ENCODE measurements at places on chromosomes 11 and 22.
A peak's percentile ranks its signal among the peaks of the same experiment; 100 is the strongest.

- H3K27me3 ChIP-seq, result peaks cover 12% of the 10 kb centered on the region
- no peak for DNase-seq
- H3K27ac ChIP-seq, result no peak overlapping the region
- H3K4me3 ChIP-seq, result no peak overlapping the region
Observed at GRCh38 chr11:60563553-60564235, 48.5 kb downstream of the MS4A13 start.

GRCh38 chr11:76266286-76267100 is 60.2 kb upstream of the WNT11 start:
- H3K36me3 ChIP-seq, result no peaks in the 10 kb centered on the region
- no peak overlapping the region for H3K4me3 ChIP-seq
- no peak overlapping the region for H3K27ac ChIP-seq
- DNase-seq, result no peak

GRCh38 chr11:113562981-113563461 is 87.8 kb upstream of the DRD2 start:
- H3K4me3 ChIP-seq, result no peak overlapping the region
- peaks cover 10% of the 10 kb centered on the region for H3K27me3 ChIP-seq
- H3K36me3 ChIP-seq, result no peaks in the 10 kb centered on the region
- no peaks in the 10 kb centered on the region for H3K4me1 ChIP-seq
- DNase-seq, result no peak
- H3K27ac ChIP-seq, result no peak overlapping the region

DNA sequence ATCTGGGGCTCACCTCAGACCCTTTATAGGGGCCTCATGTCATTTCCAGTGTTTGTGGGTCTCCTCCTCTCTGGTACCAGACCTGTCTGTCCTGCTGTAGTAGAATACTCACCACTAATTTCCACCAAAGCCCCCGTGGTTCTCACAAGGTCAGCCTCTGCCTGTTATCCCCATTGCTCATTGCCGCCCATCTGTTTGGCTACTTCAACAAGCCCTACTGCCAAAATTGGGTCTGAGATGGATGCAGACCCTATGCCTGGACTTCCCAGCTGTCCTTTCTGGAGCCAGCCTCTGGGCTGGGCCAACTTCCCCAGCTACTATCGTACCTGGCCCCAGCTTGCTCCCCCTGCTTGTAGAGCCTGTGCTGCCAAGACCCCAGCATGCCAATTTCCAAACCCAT is 152.1 kb upstream of the ISX start:
- H3K27me3 ChIP-seq, result peaks cover 5% of the 10 kb centered on the region
- H3K27ac ChIP-seq, result no peak overlapping the region
- H3K4me3 ChIP-seq, result no peak overlapping the region
- no peaks in the 10 kb centered on the region for H3K36me3 ChIP-seq
- no peaks in the 10 kb centered on the region for H3K4me1 ChIP-seq

- no peak overlapping the region for H3K27ac ChIP-seq
- peaks cover 19% of the 10 kb centered on the region for H3K4me1 ChIP-seq
- no peak for DNase-seq
- H3K4me3 ChIP-seq, result no peak overlapping the region
- no peaks in the 10 kb centered on the region for H3K36me3 ChIP-seq
- no peaks in the 10 kb centered on the region for H3K27me3 ChIP-seq
Observed at GRCh38 chr11:46291441-46292150, 14.1 kb downstream of the CREB3L1 start.

GRCh38 chr11:61948505-61948904 is 1.6 kb upstream of the BEST1 start:
- no peaks in the 10 kb centered on the region for H3K36me3 ChIP-seq
- peaks cover 6% of the 10 kb centered on the region for H3K4me1 ChIP-seq
- no peak overlapping the region for H3K27ac ChIP-seq
- H3K4me3 ChIP-seq, result no peak overlapping the region

DNA sequence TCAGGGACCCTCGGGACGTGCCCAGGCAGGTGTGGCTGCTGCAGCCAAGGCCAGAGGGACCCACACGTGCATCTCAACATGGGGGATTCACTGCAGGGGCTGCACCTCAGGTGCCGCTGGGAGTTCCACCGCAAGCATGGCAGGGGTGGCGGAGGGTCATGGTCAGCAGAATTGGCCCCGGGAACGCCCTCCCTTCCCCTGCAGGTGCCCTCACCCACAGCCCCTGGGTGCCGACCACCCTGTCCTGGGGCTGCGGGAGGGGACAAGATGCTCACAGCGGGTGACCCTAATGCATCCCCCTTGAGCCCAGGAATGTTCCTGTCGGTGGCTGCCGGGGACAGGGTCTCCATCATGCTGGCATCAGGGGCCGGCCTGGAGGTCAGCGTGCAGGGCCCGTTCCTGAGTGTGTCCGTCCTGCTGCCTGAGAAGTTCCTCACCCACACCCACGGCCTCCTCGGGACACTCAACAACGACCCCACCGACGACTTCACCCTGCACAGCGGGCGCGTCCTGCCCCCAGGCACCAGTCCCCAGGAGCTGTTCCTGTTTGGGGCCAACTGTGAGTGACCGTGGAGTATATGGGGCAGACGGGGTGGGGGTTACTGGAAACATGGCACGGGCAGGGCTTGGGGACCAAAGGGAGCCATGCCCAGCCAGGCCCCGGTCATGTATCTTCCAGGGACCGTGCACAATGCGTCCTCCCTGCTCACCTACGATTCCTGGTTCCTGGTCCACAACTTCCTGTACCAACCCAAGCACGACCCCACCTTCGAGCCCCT is 5.8 kb downstream of the SUSD2 start:
- no peak overlapping the region for H3K27ac ChIP-seq
- no peaks in the 10 kb centered on the region for H3K27me3 ChIP-seq
- H3K4me3 ChIP-seq, result no peak overlapping the region
- no peaks in the 10 kb centered on the region for H3K36me3 ChIP-seq

DNA sequence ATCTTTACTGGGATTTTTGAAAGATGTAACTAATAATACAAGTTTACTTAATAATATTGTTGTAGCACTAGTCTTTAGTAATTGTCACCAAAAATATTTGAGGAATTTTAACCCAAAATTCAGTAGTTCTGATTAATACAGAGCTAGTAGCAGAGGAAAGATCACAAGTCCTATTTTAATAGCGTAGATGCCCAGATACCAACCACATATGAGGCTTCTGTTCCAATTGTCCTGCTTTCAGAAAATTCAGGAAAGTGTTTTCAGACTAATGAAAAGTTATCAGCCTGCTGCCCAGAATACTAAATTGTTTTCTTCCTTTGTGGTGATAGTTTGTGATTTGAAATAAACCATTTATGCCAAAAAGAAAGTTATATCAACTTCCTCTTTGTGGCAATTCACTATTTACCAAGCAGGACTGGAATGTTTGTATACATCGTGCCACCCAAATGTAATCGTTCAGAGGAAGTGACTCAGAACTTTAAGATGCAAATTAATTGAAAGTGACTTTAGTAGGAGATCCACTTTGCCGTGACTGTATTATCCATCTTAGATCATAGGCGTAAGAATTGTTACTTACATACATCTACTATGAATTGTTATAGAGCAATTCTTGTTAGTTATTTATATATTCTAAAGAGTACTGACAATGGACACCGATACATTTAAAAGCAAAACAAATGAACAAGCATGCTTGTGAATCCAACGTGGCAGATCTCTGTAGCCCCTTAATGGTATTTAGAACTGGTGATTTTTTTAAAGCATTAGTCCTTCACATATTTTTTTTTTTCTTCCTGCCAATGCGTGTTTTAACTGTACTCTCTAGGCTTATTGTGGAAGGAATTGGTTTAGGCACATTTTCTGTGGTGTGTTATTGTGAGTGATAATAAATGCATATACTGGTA is 231.0 kb downstream of the DDX10 start:
- H3K27ac ChIP-seq, result no peak overlapping the region
- H3K4me1 ChIP-seq, result no peaks in the 10 kb centered on the region
- H3K27me3 ChIP-seq, result no peaks in the 10 kb centered on the region
- no peaks in the 10 kb centered on the region for H3K36me3 ChIP-seq
- no peak overlapping the region for H3K4me3 ChIP-seq
- DNase-seq, result no peak

GRCh38 chr22:19422440-19423301 is 8.9 kb downstream of the HIRA start:
- H3K27me3 ChIP-seq, result no peaks in the 10 kb centered on the region
- peaks cover 6% of the 10 kb centered on the region for H3K36me3 ChIP-seq
- H3K4me3 ChIP-seq, result no peak overlapping the region
- peak overlapping the region; percentile 36 for H3K27ac ChIP-seq

Data from T-cell (primary cell).